GM23338 (cell line): ENCODE measurements at places on chromosomes 13 and 19. TPM values are rescaled to one million over a fixed set of nuclear protein-coding genes. Genes with fewer than 3 reads are reported as not detected.

ERICH6B gene
- not detected in 2 replicates for total RNA-seq

STXBP2 gene
- 37.6 and 55.8 TPM in 2 replicates for total RNA-seq

DNA sequence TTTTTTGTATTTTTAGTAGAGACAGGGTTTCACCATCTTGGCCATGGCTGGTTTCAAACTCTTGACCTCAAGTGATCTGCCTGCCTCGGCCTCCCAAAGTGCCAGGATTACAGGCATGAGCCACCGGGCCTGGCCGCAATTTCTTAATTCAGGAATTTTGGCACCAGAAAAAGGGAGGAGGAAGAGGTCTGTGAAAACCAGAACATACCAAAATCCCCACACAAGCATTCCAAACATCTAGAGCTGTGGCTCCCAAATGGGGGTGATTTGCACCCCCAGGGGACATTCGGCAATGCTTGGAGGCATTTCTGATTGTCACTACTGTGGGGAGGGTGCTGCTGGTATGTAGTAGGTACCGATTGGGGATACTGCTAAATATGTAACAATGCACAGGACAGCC, 40.2 kb upstream of the ABCC4 start:
- DNase-seq, result no peak

- DNase-seq, result peak; percentile 70
Observed at GRCh38 chr13:109145631-109146030, 516.2 kb downstream of the MYO16 start.

DNA sequence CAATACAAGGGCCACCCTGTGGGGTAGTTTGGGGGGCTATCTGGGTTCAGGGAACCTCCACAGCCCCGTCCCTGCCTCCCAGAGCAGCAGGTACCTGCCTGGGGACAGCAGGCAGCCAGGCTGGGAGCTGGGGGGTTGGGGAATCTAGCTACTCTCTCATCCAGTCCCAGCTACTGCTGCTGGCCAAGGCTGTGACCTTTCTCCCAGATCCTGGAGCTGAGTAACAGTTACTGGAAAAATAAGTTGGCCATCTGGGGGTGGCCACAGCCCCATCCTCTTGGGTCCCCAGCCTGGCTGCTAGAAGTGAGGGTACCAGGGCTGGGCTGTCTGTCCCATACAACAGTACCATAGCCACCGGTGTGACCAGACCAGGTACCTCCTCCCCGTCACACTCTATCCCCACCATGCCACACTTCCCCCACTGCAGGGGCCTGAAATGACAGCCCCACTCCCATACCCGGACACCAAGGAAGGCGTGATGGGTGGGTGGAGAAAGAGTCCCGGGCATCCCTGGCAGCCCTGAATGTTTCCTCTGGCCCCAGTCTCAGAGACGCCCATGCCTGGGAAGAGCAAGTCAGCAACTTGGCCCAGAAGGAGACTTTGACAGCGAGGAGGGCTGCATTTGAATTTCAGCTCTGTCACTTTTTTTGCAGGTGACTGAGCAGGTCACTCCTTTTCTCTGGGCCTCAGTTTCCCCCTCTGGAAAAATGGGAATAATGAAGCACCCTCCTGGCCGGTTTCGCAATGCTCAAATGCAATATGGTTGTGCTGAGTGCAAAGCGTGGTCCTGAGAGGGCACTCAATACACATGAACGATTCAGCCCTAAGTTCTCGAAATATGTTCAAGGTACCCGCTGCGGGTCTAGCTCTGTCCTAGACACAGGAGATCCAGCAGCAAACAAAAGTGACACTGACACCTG, 30.7 kb upstream of the NFIC start:
- DNase-seq, result no peak
